ENCODE measurements at places on chromosomes 4 and X. TPM values are rescaled to one million over a fixed set of nuclear protein-coding genes. Genes with fewer than 3 reads are reported as not detected.

PDE5A gene
- total RNA-seq, result 7.9 TPM

STPG2 gene
- not detected for total RNA-seq

APOOL gene
- total RNA-seq, result 21.7 TPM

SEPTIN11 gene
- total RNA-seq, result 48.1 TPM

C1QTNF7 gene
- not detected for total RNA-seq

PPP1R2C gene
- not detected for total RNA-seq

MTNR1A gene
- total RNA-seq, result not detected

GRCh38 chr4:147084861-147085260, 139.2 kb upstream of the TTC29 start:
- DNase-seq, result no peak

GRCh38 chr4:82988323-82988832, 22.2 kb downstream of the LIN54 start:
- no peak for DNase-seq

DNA sequence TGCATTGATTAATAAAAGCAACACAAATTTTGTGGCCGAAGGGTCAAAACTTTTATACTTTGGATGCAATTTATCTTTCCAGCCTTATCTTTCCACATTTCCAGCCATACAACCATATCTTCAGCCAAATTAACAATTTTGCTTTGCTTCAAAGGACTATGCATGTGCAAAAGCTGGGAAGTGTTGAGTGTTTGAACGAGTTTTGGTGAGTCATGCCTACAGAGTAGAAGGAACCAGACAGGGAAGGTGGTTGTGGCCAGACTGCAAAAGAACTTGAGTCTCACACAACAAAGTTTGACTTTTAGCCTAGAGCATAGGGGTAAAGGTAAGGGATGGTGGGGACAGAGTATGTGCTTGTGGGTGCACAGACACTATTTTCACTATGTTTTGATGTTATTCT, 53.0 kb upstream of the GABRA2 start:
- no peak for DNase-seq

DNA sequence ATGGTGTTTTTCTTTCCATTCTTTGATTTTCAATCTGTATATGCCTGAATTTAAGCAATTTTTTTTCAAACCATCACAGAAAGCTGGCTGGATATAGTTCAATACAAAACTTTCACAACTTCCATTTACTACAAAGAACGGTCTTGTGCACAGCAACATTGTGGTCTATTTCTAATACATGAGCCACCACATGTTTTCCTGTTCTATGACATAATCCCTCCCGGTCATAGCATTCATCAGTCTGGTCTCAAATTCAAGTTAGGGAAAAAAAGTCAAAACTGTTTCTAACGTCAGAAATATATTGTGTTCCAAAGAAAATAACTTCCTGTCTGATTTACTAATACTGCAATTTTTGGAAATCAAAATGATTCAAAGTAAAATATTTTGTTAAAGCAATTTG, 7.5 kb upstream of the CXCL6 start:
- no peak for DNase-seq

DNA sequence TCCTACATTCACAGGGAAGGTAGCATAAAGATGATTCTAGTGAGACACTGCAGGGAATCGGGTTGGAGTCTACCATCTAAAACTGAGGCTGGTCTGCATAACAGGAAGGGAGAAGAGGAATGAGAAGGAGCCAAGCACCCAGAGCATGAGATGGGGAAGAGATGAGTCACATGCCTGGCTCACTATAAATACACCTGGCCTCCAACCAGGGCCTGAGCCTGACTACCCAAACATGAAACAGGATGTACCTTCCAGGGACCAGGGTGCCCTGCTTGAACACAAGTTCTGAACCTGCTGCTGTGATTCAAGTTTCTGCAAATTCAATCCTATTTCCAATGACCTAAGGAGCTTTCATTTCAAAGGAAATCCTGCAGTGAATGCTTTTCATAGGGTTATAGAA, 24.9 kb downstream of the CD99L2 start:
- DNase-seq, result no peak

DNA sequence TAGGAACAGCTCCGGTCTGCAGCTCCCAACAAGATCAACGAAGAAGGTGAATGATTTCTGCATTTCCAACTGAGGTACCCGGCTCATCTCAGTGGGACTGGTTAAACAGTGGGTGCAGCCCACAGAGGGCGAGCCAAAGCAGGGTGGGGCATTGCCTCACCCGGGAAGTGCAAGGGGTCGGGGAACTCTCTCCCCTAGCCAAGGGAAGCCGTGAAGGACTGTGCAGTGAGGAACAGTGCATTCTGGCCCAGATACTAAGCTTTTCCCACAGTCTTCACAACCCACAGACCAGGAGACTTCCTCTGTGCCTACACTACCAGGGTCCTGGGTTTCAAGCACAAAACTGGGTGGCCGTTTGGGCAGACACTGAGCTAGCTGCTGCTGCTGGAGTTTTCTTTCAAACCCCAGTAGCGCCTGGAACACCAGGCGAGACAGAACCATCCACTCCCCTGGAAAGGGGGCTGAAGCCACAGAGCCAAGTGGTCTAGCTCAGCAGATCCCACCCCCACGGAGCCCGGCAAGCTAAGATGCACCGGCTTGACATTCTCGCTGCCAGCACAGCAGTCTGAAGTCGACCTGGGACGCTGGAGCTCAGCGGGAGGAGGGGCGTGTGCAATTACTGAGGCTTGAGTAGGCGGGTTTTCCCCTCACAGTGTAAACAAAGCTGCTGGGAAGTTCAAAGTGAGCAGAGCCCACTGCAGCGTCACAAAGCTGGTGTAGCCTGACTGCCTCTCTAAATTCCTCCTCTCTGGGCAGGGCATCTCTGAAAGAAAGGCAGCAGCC, 84.6 kb downstream of the THOC2 start:
- no peak for DNase-seq

- DNase-seq, result no peak
These were observed 132.3 kb downstream of the SLIT2 start for GRCh38 chr4:20383969-20384368.

GRCh38 chrX:30170900-30171299, 44.5 kb upstream of the MAGEB2 start:
- DNase-seq, result no peak

GRCh38 chrX:132488180-132488705, 595 bp downstream of the MBNL3 start:
- DNase-seq, result peak; percentile 36

GRCh38 chrX:63282828-63283227, 68.3 kb downstream of the SPIN4 start:
- no peak for DNase-seq

DNA sequence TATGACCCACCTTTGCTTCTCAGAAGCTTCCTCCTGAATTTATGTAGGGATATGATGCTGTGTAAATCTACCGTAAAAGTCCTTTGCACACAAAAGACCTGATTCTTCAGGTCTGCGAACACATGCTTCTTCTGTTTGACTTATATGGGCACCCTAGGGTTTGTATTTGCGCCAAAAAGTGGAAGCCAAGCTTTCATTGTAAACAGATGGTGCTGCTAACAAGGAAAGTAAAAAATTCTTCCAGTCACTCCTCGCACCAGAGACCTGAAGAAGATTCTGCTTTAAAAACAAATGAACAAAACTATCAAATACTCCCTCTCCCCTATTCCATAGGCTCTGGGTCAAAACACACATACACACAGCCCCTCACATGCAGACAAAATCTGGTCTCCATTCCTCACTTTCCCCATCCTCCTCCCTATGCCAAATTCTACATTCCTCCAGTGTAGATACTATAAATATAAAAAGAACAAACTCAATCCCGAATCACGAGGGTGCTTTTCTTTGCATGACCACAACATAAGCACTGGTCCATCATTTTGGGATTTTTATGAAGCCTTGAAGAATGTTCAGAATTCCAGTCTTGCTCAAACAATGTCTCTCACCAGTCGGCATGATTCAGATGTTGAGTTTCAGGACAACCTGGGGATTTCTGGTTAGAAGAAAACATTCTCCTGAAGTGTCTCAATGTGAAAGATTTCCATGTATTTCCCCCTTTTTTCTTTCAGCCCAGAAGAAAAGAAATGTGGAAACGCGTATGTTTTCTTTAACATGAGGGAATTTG, 125.1 kb downstream of the PALLD start:
- no peak for DNase-seq

DNA sequence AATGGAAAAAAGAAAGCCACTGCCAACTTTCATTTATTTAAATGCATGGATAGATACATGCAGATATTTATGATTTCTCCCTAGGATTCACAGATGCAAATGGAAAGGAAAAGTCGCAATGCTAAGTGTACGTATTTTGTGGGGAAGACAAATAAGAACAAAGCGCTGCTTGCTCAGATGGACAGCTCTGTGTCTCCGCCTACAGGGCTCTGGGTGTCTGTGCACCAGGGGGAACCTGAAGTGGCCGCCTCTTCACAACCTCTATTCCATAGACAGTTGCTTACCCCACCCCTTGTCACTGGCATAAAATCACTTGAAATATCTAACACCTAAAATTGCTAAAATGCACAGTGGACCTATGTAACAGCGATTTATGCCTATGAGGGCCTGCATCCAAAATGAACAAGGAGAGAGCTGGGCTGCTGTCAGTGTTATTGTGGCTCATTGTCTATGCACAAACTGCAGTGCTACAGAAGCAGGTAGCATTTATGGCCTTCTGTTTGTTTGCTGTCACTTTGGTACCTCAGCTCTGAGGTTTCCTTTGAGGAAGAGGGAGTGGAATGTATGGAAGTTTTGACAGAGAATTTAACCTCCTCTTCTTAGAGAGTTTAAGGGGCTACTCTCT, 58.6 kb upstream of the PAGE1 start:
- no peak for DNase-seq

- no peak for DNase-seq
These were observed at the start of gene RGN for GRCh38 chrX:47078129-47079043. RGN (plus strand) TSS chrX:47078443; CDS start chrX:47081145, 2,702 bp downstream.

DNA sequence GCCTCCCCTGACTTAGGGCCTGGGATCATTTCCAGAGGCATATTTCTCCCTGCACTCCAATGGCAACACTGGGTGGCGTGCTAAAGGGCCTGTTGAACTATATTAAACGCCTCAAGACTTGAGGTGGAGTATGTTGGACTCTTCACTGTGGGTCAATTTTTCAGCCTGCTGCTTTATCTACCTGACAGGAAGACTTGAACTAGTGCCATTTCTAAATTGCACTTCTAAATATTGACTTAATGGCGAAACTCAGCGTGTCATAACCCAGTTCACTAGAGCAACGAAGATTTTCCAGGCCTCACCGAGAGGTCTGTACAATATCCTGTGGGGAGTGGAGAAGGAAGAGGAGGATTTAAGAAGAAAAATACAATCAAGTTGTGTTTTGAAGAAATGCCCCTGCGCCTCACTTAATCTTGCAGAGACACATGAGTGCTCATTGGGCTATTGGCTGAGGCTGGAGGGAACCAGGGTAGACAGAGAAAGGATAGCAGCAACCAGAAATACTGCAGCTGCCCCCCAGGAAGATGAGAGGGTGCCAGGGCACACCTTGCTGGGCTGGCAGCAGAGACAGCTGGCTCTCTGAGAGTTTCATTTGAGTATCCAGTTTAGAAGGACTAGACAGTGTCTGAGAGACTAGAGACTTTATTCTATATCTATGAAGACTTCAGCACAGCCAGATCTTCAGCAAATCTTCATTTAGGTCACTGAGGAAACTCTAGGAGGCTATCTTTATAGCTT, 67.4 kb downstream of the ENPP6 start:
- DNase-seq, result no peak

GRCh38 chr4:78775303-78776078, 659 bp upstream of the BMP2K start:
- no peak for DNase-seq

DNA sequence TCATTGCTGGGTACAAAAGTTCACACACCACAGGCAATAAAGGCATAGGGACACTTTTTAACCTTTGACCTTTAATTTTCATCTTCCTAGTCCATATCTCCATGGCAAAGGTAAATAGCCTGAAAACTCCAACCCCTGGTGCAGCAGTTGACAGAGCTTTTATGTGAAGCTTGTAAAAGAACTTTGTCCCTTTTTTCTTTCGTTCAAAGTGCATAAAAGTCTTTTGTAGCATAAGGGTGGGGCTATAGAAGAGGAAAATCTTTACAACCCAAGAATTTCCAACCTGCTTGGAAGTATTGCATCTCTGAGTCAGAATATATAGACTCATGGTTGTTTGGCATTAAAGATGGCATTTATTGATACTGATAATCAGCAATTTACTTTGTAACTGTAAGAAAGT, 20.4 kb downstream of the POF1B start:
- no peak for DNase-seq

GRCh38 chr4:177841258-177841657, 399.0 kb upstream of the AGA start:
- DNase-seq, result no peak

DNA sequence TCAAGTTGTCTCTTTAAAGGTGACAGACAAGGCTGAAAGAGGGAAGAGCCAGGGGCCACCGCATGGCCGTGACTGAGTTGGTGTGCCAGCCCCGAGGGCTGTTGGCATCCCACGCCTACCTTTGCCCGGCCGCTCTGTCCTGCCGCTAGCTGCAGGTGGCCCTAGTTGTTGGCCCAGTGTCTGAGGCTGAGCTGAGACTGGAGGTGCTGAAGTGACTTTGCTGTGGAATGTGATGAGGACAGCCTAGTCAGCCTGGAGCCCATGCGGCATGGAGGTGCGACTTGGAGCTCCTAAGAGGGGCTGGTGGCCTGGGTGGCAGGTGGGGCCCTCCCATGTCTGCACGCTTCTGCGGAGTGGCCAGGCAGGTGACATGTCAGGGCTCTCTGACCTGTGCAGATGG, 6.6 kb downstream of the TADA2B start:
- DNase-seq, result no peak

GRCh38 chr4:67325791-67326190, 219.5 kb downstream of the CENPC start:
- no peak for DNase-seq

DNA sequence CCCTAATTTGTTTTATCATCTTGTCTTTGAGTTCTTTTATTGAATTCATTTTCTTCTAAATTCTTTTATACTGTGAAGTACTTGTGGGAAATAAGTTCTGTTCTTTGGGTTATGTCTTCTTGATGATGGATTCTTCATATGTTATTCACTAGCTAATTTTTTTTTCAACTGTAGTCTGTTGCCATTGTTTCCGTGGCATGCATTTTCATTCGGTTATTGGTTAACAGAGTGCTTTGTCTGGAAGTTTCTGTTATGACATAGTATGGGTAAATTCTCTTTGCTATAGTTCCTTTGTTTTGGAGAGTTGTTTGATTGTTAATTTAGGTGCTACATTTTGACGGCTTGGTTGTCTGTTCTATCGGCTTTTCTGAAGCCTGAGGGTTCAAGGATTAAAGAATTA, 184.9 kb upstream of the AADAT start:
- DNase-seq, result no peak

- DNase-seq, result no peak
These were observed 53.7 kb downstream of the ZFX start for GRCh38 chrX:24203072-24203808.

DNA sequence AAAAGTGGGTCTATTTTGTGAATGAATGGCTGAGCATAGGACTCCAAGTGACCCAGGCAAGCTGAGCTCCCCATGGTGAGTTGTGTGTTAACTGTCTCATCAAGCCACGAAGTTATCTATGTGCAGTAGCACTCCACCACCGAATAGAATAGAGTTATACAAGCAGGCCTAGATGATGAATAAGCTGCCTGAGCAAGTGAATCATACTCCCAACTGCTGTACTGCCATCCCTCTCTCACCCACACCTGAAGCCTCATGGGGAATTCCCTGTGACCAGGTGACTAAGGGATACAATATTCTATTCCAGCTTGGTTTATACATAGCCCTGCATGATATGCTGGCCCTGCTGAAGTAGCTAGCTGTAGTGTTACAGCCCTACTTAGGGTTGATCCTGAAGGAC, 38.7 kb downstream of the KDM5C start:
- peak; percentile 33 for DNase-seq

GRCh38 chr4:73619346-73619745, 890 bp downstream of the RASSF6 start:
- DNase-seq, result no peak

Measured in PC-9 (cell line).